ENCODE measurements at places on chromosomes 7 and 10.
A peak's percentile ranks its signal among the peaks of the same experiment; 100 is the strongest.

- DNase-seq: no peak
These were observed 68.8 kb downstream of the KIAA1217 start for GRCh38 chr10:24277771-24278170.

DNA sequence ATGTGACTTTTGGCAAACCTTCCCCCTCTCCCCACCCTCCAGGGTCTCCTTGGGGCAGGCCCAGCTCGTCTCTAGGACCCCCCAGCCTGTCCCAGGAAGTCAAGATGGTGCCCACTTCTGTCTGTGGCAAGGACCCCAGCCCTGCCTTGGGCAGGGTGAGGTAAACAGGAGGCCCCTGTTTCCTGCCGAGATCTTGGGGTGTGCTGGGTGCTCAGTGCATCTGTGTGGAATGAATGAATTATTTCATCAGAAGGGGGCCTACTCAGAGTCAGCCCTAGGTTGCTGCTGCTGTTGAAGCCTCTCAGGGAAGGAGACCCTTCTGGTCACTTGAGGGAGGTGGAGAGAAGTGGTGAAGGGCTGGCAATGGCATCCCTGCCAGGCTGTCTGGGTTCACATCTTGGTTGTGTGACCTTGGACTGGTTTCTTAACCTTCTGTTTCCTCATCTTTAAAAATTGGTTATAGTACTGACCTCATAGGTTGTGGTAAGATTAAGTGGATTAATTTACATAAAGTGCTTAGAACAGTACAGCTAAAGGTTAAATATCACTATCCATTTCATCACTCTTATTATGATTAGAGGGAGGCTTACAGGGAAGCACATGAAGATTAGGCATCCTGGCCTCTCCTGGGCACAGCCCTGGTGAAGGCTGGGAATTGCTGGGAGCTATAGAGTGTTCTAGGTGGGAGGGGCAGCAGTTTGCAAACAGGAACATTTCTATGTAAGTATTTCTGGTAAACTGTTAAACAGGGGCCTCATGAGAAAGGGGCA, 67.7 kb downstream of the ZMIZ1 start:
- no peak for DNase-seq

GRCh38 chr10:1674501-1674900, 62.8 kb downstream of the ADARB2 start:
- DNase-seq: peak; percentile 66

DNA sequence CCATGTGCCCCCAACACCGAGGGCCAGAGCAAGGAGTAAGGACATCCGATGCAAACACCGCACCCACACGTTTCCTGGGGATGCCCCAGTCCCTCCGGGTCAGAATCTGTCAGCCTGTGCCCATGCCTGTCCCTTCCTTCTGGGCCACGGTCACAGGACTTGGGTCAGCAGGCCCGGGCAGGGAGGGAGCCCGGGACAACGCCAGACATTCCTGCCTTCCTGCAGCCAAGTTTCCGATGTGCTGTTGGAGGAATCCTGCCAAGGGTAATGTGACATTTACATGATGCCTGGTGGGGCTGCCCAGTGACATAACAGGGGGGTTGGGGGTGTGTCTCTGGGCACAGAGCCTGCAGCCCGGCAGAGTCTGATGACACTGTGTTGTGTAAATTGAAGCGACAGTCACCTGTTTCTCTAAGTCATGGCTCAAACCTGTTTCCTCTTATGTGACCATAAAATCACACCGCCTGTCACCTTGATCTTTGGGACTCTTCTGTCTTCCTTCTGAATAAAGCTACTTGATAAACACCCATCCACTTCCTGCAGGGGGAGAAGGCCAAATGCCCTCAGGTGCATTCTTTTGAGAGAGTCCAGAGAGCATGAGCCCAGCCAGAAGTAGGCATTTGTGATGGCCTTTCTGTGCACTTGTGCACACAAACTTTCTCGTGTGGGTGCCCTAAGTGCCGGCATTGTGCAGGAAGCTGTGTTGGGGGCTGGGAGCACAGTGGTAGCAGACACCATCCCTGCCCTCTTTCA, 175.3 kb upstream of the RHEB start:
- no peak for DNase-seq

GRCh38 chr10:36345807-36346206, 703.7 kb upstream of the FZD8 start:
- DNase-seq: no peak

DNA sequence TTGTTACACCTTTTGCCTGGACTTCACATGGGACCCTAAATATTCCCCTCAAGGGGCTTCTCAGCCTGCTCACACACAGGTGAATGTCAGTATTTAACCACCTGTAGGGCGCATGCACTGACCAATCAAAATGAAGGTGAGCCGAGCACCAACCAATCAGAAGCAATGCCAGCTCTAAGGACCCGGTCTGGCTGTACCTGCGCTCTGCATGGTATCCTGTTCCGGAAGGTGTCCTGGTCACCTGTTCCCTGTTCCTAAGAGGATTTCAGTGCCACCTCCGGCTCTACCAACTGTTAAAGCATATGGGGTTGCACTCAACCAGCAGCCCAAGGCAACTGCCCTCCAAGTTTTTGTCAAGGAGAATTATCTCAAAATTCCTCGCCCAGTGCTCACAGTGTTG, 18.4 kb upstream of the CALN1 start:
- no peak for DNase-seq

DNA sequence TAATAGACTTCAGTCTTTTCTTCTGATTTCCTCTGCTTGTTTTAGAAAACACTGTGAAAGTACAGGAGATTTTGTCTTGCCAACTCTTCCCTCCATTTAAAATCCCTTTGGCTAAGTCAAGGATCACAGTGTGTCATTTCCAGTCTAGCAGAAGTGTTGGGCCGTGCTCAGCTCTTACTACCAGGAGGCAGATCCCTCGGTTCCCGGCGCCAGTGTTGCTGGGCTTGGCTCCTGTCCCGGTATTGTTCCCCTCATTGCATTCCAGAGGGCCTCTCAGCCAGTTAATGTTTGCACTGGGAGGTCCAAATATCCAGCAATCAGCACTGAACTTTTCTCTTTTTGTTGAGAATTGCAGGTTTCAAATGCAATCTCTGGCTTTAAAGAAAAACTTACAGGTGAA, 612.1 kb upstream of the MGMT start:
- DNase-seq: no peak

- no peak for DNase-seq
These were observed 123.5 kb upstream of the BMPER start for GRCh38 chr7:33781796-33782195.

DNA sequence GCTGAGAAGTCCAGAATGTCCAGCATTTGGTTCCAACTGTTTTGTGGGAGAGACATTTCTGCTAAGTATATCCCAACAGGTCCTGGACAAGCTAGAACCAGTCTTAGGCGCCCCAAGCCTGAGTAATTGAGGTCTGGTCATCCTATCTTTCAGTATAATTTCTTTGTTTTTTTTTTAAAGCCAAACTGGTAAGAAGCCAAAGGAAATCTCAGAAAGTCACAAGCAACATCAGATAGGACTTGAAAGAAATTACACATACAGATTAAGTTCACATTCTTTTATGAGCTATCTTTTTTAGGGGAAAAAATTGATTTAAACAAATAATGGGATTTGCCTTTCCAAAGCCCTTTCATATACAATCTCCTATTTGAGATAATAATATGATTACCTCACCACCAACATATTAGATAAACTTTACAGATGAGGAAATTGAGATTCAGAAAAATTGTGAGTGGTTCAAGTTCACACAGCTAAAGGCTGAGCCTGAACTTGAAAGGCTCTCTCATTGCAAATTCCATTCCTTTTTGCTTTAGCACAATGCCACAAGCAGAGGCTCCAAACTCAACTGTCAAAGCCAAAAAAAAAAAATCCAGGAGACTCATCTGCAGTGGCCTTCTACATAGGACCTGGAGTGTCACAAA, 15.0 kb downstream of the PDLIM1 start:
- no peak for DNase-seq

- DNase-seq: no peak
These were observed 33.4 kb upstream of the COBL start for GRCh38 chr7:51349820-51350545.

DNA sequence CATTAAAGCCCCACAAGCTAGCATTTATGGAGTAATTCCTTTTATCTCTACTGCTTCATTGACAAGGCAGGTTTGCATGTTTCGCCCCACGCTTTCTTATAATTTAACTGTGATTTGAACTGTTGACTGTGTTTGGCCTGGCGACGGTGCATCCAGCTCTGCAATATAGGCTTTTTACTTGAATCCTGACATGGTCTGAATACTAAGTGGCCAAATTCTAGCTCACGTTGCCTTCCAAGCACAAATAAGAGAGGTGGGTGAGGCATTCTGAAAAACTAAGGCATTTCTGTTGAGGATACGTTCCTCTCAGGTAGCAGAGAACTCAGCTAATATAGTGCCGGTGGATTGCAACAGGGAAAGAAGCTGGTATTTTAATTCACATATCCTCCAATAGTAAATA, 61.8 kb downstream of the NRP1 start:
- no peak for DNase-seq

- no peak for DNase-seq
These were observed 152.5 kb downstream of the SLC25A13 start for GRCh38 chr7:96169439-96169838.

DNA sequence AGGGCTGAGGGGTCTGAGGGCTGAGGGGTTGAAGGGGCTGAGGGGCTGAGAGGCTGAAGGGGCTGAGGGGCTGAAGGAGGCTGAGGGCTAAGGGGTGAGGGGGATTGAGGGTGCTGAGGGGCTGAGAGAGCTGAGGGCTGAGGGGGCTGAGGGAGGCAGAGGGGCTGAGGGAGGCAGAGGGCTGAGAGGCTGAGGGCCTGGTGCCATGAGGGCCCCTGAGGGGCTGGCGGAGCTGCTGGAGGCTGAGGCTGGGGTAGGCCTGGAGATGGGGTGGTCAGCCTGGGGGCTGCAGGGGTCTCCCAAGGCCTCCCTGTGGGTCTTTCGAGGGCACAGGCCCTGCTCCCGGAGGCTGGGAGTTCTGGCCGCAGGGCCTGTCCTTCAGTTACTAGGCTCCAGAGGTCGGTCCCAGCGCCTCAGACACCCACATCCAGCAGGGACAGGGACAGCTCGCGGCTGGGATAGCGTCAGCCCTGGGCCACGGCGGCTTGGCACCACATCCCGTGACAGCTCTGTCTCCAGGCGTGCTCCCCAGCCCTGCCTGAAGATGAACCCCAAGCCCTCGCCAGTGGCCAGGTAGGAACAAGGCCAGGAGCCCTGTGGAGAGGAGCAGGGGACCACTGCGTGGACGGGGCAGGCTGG, 16.9 kb downstream of the MYO1G start:
- DNase-seq: peak; percentile 54

DNA sequence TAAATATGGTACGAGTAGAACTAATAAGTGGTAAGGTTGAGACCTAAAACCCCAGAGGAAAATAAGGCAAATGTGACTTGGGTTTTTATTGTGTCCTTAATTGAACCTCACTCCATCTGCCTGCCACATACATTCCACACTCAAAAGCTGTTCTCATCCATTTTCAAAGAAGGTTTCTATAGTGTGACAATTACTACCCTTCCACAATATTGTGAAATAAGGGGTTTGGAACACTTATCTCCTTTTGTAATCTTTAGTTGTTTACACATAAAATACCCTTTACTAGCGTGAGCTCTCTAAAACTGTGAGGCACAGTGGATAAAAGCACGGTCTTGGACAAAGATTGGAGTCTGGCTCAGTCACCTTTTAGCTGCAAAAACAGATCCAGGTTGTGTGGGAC, 166.6 kb downstream of the THSD7A start:
- no peak for DNase-seq

DNA sequence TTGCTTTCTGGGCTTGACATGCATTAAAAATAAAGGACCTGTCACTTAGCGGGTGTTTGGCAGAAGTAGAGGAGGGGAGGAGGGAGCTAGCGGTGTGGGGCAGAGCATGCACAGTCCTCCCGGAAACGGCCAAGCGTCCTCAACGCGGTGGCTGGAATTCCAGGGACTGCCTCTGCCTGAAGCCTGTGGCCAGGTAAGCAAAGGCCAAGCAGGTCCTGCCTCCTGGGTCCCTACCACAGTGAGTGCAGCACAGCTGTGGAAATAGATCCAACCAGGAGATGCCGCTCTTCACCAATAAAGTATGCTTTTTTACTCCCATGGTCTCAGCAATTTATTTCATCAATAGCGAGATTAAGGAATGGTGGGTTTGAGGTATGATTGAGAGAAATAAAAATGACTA, 323.4 kb downstream of the WDR37 start:
- no peak for DNase-seq

DNA sequence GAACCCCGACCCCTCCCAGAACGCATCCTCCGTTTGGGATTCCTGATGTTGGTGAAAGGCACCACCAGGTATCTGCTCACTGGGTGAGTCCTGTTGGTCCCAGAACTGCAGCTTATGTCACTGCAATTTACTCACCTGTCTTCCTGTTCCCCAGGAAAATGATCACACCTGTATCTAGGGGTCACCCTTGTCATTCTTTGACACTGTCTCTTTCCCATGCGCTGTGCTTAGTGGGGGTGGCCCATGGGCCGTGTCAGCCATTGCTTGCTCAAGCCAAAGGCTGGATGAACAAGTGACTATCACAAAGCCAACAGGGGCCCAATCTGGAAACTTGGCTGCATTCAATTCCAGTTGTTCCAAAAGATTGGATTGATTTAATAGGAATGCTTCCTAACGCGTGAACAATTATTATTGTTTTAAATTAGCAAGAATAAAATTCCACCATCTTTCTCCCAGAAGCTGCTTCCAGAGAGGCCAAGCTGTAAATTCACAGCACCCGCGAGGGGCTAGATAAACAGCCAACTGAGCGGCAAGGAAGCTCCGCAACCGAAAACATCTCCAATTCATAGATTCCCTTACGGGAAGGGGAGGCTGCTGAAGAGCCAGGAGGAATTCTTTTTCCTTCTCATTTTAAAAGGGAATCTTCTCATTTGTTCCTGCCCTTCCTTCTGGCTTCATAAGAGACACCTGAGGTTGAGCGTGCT, 134.8 kb upstream of the ZMIZ1 start:
- DNase-seq: no peak

GRCh38 chr10:114322344-114322743, 82.0 kb downstream of the AFAP1L2 start:
- DNase-seq: no peak

GRCh38 chr10:113754125-113754524, 2.6 kb downstream of the PLEKHS1 start:
- DNase-seq: no peak

DNA sequence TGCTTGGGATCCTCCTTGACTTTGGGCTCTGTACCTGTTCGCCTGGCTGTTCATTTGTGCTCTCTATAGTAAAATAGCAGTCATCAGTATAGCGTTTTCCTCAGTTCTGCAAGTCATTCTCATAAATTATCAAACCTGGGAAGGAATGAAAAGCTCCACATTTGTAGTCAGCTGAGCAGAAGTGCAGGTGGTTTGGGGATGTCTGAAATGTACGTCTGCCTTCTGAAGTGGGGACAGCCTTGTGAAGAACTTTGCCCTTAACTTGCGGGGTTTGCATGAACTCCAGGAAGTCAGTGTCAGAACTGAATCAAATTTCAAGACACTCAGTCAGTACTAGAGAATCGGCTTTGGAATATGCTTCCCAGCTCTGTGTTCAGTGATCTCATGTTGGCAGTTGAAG, 358.3 kb upstream of the PRKCQ start:
- DNase-seq: no peak
